Stimulated activated CD8-positive, alpha-beta memory T cell treated with anti-CD3 and anti-CD28 coated beads, Interleukin-15, amount 100 ng/mL, for 24 hours (primary cell): ENCODE measurements at places on chromosomes 2 and 18.

GRCh38 chr2:158131919-158132566 is 30.4 kb downstream of the UPP2 start:
- no peak for DNase-seq

DNA sequence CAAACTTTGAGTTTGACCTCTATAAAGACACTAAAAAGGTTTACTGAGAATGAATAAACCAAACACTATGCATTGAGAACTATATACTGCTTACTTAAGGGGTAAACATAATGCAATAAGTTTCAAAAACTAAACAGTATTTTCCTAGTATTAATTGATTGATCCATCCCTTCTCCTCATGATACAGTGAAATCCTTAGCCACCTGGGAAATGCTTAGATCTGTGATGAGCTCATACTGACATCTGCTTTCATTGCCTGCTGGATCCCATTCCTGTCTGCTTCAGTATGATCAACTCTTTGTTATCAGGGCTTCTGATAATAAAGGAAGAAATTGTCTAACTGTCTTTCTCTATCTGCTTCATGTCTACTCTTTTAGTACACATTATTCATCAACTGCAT is 74.9 kb upstream of the UBE2E3 start:
- DNase-seq, result no peak

GRCh38 chr2:217285926-217286325 is 426.1 kb upstream of the TNP1 start:
- no peak for DNase-seq

DNA sequence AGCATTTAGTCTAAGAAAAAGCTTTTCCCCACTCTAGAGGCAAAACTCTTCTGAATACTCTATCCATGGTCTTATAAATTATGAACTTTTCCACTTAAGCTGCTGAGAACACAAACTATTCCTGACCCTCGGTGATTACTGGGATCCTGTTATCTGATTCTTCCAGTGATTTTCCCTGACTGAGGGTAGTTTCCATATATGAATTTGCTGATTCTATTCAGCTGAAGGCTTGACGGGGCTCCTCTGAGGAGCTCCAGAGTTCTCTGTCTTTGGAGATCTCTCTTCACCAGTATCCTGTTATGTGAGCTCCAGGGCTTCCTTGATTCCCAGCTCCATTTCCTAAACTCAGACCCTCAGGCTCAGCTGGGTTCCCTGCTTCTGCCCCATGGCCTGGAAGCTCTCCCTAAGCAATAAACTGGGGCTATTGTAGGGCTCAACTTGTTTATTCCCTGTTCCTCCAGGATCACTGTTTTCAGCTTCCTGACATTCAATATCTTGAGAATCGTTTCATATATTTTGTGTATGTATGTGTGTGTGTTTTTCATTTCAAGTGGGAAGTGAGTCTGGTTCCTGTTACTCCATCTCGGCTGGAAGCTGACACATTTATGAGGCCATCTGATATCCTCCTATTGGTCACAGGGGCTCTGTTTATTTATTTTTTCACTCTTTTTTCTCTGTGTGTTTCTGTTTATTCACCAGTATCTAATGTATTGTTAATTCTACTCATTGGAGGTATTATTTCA is 78.2 kb downstream of the ARHGAP28 start:
- DNase-seq, result no peak

- DNase-seq, result no peak
These were observed 103.9 kb downstream of the KLHL14 start for GRCh38 chr18:32668956-32669355.

- DNase-seq, result no peak
These were observed 24.4 kb downstream of the ZNF407 start for GRCh38 chr18:74622072-74622471.

DNA sequence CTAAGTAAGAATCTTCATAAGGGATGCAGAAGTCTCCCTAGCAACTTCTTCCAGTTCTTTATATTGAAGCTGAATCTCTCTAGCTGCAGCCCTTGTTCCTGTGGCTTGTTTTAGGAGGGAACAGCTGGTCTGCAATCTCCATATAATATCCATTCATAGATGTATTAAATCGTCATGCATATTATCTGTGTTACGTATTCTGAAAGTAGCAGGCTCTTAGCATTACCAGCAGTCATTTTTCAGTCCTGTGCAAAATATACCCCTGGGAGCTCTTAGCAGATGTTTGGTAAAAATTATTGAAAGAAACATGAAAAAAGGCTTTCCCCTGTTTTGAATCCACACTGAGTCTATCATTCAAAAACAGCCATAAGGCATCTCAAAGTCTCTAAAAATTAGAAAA is 385.3 kb downstream of the IRS1 start:
- no peak for DNase-seq
